ENCODE measurements at places on chromosomes 5 and 9.

- DNase-seq = no peak
Measured at GRCh38 chr9:108972626-108973209, 38.5 kb downstream of the ABITRAM start.

DNA sequence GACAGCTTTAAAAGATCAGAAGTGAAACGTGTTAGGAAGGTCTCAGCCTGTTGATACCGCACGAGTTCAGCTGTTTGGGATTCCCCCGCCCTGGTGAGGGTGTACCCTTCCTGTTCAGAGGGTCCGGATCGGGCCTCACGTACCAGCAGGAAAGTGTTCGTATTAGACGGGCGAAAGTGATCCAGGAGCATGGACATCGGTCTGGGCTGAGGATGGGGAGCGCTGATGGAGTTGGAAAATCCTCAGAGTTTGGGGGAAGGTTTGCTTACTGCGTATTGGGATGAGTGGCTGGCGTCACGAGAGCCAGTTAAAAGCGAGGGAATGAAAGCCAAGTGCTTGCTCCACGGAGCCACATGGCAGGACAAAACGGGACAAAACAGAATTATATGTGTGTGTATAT, 47.4 kb downstream of the IRX2 start:
- no peak for DNase-seq

DNA sequence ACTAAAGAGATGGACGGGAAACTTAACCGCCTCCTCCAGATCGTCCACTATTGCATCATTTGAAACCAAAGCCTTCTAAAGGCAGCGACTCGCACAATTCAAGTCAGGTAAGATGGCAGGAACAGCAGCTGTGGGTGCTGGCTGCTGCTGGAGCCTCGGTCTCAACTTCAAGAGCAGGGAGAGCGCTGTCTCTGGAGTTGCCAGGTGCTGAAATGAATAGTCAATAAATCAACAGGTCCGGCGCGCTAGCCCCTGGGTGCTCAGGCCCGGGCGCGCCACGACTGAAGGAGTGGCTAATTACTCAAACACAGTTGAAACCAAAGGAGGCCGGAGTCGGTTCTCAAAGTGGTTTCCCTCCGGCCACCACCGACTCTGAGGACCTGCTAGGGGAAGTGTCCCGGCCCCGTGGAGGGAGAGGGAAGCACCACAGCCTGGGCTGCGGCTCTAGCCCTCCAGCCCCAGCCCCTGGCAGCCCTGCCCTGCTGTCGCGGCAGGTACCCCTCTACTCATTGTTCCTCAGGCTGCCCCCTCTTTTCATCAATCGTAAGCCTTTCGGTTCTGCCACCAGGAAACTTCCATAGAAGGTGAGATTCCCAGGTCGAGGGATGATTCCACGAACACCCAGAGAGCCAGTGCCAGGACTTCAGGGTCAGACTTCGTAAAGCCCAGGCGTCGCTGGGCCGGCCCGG, 804 bp downstream of the TTC39B start:
- peak; percentile 44 for DNase-seq

GRCh38 chr5:119895066-119895465, 265.7 kb downstream of the FAM170A start:
- DNase-seq = peak; percentile 9

GRCh38 chr5:125245216-125245615, 498.8 kb upstream of the ZNF608 start:
- DNase-seq = no peak

- DNase-seq = no peak
Measured at GRCh38 chr5:145586661-145587307, 248.4 kb downstream of the PRELID2 start.

GRCh38 chr5:6282352-6282751, 96.0 kb downstream of the MED10 start:
- no peak for DNase-seq

- peak; percentile 28 for DNase-seq
Measured at GRCh38 chr5:78509145-78509865, 139.3 kb downstream of the LHFPL2 start.

DNA sequence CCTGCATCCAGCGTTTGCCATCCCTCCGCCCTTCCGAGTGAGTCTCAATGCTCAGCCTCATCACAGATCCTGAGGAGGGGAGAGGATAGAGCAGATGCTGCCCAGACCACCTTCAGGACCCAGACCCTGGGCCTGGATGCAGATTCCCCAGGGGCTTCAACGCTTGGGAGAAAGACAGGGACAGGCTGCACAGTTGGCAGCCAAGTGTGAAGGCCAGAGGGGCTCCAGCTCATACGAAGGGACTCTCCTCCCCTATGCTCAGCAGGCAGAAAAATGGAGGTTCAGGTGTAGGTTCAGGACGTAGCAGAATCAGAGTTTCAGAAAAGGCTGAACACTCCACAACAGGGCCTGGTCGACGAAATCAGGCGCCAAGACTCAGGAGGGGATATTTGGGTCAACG, 378.5 kb upstream of the IRX1 start:
- no peak for DNase-seq

DNA sequence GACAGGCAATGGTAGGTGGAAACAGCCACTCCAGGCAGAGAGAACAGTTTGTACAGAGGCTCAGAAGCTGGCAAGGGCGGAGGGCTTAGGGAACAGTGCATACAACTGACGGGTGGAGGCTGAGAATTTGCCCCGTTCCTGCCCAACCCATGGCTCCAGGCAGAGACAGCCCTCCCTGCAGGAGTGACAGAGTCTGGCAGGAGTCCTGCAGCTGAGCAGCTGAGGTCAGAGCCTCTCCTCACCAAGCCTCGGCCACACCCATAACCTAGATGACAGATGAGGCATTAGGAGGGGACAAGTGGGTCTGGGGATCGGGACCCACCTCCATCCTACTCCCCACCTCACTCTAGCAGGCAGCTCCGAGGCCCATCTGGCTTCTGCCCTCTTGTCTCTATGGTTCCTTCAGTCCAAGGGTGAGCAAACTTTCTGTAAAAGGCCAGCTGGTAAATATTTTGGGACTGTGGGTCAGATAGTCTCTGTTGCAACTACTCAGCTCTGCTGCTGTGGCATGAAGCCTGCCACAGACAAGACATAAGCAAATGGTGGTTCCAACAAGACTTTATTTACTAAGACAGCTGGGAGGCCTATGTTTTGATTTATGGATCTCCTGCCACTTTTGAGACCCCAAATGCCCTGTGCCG, 83.7 kb downstream of the SH3TC2 start:
- DNase-seq = no peak

GRCh38 chr5:28430565-28431178, 1392.3 kb upstream of the CDH9 start:
- DNase-seq = no peak

- DNase-seq = no peak
Measured at GRCh38 chr5:53017383-53017782, 28.2 kb downstream of the ITGA2 start.

GRCh38 chr9:131886826-131887225, 146.9 kb upstream of the RAPGEF1 start:
- DNase-seq = no peak

DNA sequence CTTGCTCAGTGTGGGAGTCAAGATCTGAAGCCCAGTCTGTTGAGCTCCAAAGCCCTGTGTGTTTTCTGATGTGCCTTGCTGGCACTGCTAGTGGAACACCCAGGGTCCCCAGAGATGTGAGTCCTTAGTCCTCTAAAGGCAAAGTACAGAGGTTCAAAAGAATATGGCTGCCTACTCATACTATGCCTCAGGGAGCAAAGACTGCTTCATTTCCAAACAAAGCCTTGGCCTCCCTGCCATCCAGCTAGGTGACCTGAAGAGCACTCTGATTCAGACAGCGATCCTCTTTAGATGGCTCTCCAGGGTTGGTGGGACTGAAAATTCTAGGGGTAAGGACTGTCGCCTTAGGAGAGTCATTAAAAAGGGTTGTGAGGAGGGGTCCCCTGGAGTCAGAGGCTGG, 2.0 kb downstream of the PRLR start:
- DNase-seq = no peak

GRCh38 chr5:170429014-170429413, 39.8 kb upstream of the KCNMB1 start:
- DNase-seq = peak; percentile 17

DNA sequence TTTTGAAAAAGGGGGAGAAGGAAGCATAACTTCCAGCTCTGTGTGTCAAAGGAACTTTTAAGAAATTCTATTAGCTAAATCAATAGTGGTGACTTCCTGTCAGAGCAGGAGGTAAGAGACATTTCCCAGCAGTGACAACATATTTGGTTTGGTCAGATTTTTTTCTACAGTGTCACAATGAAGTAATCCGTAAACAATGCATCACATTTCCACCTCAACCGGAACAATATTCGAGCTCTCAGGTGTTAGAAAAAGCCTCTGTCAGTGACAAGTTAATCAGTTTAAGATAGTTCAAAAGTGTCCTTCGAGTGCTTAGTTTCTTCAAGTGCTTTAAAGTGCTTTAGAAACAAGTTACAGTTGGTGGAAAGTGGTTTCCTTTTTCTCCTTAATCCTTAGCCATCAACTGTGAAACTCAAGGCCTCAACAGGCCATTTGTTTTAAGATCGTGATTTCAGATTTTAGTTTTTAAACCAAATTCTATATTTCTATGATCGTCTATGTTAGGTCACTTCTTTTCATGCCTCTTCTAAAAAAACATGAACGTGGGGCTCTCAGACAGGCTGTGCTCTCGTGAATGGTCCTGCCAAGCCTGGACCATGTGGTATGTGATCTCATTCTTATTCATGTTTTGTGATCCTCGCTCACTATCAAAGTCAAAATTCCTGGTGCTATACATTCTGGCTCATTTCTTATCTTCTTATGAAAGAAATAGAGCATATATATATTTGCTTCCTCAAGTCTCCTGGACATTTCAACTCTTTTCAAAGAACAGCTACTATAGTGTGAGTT, 181.9 kb upstream of the HMHB1 start:
- peak; percentile 71 for DNase-seq
